Fibroblast of skin of back (primary cell): ENCODE measurements at places on chromosomes 5 and 9.

DNA sequence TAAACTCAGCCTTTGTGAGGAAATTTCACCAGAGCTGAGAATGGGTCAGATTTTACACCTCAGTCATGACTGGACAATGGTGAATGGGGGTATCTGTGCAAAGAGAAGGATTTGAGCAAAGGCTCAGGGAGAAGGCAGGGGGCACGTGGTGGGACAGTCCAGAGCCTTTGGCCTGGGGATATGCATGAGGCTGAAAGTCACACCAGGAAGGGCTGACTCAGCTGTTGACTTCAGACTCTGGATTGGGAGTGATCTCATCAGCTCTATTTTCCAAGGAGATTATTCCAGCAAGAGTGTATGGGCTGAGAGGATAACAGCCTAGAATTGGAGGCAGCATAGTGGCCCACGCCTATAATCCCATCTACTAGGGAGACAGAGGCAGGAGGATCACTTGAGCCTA is 53.6 kb downstream of the SAXO1 start:
- peak; percentile 72 for DNase-seq

DNA sequence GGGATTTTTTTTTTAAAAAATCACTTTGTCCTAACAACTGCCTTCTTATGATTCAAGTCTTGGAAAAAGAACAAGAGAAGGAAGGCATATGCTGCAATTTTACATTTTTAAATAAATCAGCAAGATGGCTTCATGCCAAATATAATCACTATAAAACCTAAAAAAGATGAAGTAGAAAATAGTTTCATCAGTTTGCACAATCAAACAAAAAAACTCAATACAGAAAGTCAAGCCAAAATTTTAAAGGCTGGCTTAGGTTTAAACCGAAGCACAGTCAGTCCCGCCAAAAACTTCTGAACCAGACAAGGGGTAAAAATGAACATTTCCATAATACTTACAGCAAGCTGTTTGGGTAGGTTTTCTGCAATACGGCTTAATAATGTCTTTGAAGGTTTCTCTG is 57.3 kb downstream of the ZFR start:
- DNase-seq, result no peak

DNA sequence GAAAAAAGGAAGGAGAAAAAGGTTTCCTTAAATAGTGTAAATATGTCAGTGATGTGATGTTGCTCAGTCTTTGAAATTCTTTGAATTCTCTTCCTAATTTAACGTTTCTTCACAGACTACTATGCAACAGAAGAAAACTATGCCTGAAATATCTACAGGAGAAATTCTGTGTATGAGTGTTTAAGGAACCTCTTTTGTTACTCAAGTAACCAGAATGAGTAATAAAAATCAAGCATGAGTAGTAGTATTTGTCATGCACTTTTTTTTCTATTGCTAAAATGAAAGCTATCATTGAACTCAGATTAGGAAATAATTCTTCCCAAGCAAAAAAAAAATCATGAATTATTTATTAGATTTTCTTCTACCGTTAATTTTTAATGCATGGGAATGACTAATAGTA is 20.3 kb upstream of the THG1L start:
- peak; percentile 90 for DNase-seq

GRCh38 chr9:136289651-136290507 is 14.0 kb downstream of the CCDC187 start:
- no peak for DNase-seq

GRCh38 chr5:89255845-89256463 is 373.0 kb upstream of the MEF2C start:
- DNase-seq, result peak; percentile 77

- DNase-seq, result no peak
These were observed 40.6 kb downstream of the EFNA5 start for GRCh38 chr5:107630184-107630583.

DNA sequence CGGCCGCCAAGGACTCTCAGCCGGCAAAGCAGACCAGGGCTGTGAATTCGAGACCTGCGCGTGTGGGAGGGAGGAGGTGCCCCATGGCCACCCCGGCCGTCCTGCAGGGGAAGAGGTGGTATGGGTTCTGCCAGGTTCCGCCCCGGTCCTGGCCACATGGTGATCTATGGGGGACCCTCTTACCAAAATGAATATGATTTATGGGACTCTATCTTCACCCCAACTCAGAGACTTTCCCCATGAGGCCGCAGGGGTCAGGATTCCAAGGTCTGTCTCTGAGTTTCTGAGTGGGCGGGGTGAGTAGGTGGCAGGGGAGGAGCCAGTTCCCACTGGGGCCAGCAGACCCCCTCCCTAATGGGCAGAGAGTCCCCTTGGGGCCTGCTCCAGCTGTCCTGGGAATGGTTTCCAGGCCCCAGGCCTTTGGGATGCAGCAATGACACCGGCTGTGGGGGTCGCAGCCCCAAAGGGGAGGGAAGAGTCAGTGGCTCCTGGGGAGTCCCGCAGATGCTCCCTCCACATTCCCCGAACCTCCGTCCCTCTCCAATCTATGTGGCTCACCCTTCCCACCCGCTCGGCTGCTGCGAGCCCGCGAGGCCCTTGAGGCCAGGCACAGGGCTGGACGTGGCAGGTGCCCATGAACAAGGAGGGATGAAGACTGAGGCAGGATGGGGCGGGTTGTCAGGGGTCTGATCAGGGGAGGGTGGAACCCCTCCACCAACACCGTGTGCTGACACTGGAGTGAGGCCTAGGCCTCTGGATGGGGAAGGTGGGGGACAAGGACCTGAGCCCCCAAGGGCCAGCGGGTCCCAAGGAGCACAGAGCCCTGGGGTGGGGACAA is 20.1 kb upstream of the NOTCH1 start:
- no peak for DNase-seq

DNA sequence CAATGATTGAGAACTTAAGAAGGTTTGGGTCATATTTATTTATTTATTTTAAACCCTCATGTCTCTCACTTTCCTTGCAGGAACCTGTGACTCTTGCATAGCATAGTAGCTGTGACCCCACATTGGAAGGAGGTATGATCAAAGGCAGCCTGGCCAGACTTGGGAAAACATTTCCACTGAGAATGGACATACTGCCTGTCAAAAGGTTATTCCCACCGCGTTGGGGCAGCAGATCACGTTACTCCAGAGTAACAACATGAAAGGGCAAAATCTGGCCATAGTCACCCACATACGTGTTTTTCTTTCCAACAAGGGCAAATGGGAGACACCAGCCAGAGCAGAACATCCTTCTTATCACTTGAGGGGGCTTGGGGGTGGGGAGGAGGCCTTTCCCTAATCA is 95.7 kb downstream of the ARL15 start:
- no peak for DNase-seq

- peak; percentile 58 for DNase-seq
These were observed 28.8 kb upstream of the TNFAIP8 start for GRCh38 chr5:119327018-119327417.

DNA sequence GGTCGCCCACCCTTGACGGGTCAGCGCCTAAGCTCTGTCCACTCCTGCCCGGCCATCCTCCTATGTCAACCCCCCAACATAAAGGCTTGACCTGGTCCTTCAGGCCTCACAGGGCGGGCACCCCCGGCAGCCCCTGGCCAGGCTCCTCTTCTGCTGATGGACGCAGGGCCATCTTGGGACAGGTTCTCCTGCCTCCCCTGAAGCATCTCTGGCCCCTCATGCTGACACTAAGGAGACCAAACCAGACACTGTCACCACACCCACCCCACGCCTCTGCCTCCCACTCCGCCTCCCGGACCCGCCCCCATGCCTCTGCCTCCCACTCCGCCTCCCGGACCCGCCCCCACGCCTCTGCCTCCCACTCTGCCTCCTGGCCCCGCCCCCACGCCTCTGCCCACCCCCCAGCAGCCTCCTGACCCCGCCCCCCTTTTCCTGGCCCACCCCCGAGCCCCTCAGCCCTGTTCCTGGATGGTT is 6.8 kb downstream of the OBP2A start:
- DNase-seq, result no peak

GRCh38 chr5:61653807-61654580 is 321.9 kb downstream of the ZSWIM6 start:
- DNase-seq, result no peak

- DNase-seq, result no peak
These were observed 138.3 kb downstream of the TMEM161B start for GRCh38 chr5:88130211-88130815.
